ENCODE measurements at places on chromosomes 3 and 15. TPM values are rescaled to one million over a fixed set of nuclear protein-coding genes. Genes with fewer than 3 reads are reported as not detected.

UBAP1L gene
- total RNA-seq = 12.6 TPM

TMC3 gene
- 0.40 TPM for total RNA-seq

ZNF774 gene
- 4.3 TPM for total RNA-seq

SLC9A9 gene
- total RNA-seq = 10.7 TPM

STRC gene
- 1.3 TPM for total RNA-seq

GOLGA6L9 gene
- 3.3 TPM for total RNA-seq

SLC22A13 gene
- 0.54 TPM for total RNA-seq

CCR1 gene
- total RNA-seq = 3.4 TPM

ITPKA gene
- not detected for total RNA-seq

EOMES gene
- 0.40 TPM for total RNA-seq

RASGRP1 gene
- total RNA-seq = 1.9 TPM

MKRN2OS gene
- total RNA-seq = not detected

ST8SIA2 gene
- not detected for total RNA-seq

IQCH gene
- 9.6 TPM for total RNA-seq

PIERCE2 gene
- 5.7 TPM for total RNA-seq

GHSR gene
- not detected for total RNA-seq

HHATL gene
- 64.1 TPM for total RNA-seq

CCDC54 gene
- not detected for total RNA-seq

IL20RB gene
- total RNA-seq = 0.33 TPM

LXN gene
- 19.6 TPM for total RNA-seq

CCR9 gene
- total RNA-seq = not detected

PSMA4 gene
- 123 TPM for total RNA-seq

SETD5 gene
- 101 TPM for total RNA-seq

PTPRG gene
- total RNA-seq = 207 TPM

MEF2A gene
- 55.3 TPM for total RNA-seq

SNURF gene
- total RNA-seq = 42.9 TPM

SLC22A14 gene
- not detected for total RNA-seq

P2RY1 gene
- 2.1 TPM for total RNA-seq

GPR176 gene
- 6.6 TPM for total RNA-seq

SPATA12 gene
- total RNA-seq = not detected

GPR62 gene
- 0.56 TPM for total RNA-seq

HTR3E gene
- not detected for total RNA-seq

OR5K2 gene
- not detected for total RNA-seq

SLC2A2 gene
- not detected for total RNA-seq

B3GALNT1 gene
- 22.3 TPM for total RNA-seq

OSBPL10 gene
- total RNA-seq = 33.6 TPM

SMCO1 gene
- not detected for total RNA-seq

GHRL gene
- total RNA-seq = 1.1 TPM

PRSS50 gene
- 4.7 TPM for total RNA-seq

RBP2 gene
- total RNA-seq = not detected

ATOSA gene
- 88.7 TPM for total RNA-seq

UROC1 gene
- total RNA-seq = not detected

GNAT1 gene
- total RNA-seq = not detected

CPLX3 gene
- total RNA-seq = not detected

SERINC4 gene
- 0.33 TPM for total RNA-seq

LSMEM2 gene
- total RNA-seq = not detected

GOLGA8M gene
- 7.9 TPM for total RNA-seq

SOX14 gene
- total RNA-seq = not detected

MCTP2 gene
- 84.0 TPM for total RNA-seq

ZNF80 gene
- total RNA-seq = not detected

ACP3 gene
- 3.2 TPM for total RNA-seq

All from thyroid gland (tissue), 4 donors.